ENCODE measurements at places on chromosomes 2 and 18.

DNA sequence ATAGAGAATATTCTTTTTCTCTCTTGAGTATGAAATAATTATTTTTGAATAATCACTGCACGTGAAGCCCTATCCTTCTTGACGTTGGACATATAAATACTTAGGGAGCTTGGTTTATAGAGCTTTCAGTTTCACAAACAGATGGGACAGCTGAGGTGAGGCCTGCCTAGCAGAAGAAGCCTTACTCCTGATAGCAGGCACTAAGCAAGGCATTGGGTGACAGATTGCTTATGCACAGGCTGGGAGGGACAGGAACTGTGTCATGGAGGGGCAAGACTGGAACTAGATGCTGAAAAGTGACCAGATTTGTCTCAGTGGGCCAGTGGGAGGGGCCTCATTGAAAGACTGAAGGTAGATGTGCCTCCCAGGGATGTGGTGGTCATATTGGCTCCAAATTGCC, 220.8 kb downstream of the NEDD4L start:
- DNase-seq, result no peak

DNA sequence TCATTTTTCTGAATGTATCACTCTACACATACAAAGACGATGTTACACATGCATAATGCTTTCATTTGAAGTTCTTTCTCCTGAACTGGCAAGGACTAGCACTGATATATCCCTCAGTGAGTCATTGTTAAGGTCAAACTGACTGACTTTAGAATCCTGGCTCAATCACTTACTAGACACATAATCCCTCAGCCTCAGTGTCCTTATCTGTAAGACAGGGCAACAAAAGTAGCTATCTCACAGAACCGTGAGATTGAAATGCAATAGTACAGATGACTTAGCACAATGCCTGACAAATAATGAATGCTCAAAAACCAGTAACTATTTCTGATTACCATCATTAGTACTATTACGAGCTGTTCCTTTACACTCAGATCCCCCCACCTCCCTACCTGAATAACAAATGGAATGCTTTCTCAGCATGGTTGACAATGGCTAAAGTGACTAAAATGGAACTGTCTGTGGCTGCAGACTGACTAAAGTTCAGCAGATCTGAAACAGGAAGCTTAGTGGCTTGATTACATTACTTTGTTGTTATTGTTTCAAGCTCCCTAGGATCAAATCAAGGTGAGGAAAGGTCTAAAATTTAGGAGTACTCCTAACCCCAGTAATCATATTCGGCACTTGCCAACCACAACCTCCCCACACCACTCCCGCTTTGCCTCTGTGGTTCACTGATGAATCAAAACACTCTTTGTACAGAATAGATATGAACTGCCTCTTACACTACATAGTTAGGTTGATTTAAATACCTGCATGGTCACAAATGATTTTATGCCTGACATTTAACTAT, 35.8 kb upstream of the CACNB4 start:
- no peak for DNase-seq

DNA sequence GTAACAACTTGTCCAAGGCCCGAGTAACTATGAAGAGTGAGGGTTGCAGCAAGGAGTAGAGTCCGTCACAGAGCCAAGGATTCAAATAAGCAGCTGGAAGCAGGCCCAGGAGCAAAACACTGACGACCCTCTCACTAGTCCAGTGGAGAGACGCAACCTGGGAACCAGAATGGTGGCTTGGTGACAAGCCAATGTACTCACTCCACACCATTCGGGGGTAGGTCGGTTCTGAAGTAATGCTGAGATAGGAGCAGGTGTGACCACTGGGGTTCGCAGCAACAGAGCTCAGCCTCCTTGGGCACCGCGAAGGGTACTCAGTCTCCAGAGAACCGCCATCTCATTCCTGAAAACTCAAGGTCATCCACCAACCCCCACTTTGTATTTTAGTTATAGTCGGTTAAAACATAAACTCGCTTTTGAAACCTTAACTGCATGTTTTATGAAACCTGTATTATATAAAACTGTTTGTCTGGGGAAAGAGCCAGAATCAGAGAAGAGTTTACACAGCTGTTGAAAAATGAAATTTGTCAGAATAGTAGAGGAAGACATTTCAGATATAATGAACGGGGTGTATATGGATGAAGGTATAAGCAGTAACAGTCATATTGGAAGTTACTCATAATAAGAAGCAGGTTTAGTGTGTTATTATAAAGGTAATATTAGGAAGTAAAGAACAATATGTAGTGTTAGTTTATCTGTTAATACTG, 8.6 kb downstream of the ANKRD62 start:
- DNase-seq, result no peak

GRCh38 chr2:196268538-196269338, 97.4 kb upstream of the STK17B start:
- DNase-seq, result no peak

DNA sequence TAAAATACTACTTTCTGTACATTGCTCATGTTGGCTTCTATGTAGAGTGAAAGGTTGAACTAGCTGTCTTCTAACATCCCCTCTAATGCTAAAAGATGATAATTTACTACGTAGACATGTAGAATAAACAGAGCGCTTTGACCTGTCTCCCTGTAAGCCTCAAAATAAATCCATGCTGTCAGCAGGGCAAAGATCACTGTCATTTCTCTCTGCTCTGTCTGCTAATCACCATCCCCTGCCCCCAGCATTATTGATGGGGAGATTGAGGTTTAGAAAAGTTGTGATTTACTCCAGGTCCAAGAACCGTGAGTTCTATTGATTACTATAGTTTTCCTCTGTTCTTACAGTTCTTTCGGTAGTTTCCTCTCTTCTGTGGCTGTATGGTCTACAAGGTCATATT, 39.0 kb upstream of the GRHL1 start:
- DNase-seq, result no peak

DNA sequence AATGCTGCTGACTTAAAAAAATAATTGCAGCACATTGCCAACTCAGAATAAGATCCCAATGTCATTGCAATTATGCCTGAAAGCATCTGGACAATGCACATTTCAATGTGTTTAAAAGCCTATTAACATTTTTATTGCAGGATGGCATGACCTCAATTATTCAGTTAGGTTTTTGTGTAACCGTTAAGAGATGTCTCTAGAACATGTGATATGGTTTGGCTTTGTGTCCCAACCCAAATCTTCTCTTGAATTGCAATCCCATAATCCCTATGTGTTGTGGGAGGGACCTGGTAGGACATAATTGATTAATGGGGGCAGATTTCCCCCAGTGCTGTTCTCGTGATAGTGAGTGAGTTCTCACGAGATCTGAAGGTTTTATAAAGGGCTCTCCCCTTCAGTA, 43.2 kb upstream of the ZC3H15 start:
- no peak for DNase-seq

GRCh38 chr2:181594322-181594721, 62.6 kb downstream of the CERKL start:
- no peak for DNase-seq

DNA sequence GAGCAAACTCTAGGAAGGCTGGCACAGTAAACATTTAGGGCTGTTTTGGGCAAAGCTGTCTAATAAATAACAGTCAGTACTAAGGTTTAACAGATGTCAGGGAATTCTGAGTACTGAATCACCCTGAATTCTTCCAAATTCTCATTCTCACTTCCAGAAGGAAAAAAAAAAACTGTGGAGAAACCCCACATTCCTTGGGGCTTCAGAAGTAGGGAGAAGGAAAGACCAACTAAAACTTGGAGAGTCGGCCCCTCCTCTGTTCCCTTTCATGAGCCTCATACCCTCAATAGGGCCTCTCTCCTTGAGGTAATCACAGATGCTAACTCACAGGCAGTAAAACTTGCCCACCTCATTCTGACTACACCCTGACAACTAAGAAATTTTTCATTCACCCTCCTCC, 62.1 kb downstream of the CCDC148 start:
- no peak for DNase-seq

Data from memory B cell (primary cell).